ENCODE measurements at places on chromosomes 3 and 15.
A peak's percentile ranks its signal among the peaks of the same experiment; 100 is the strongest.

- no peak for DNase-seq
Observed at GRCh38 chr3:166510382-166510781, 673.2 kb upstream of the BCHE start.

- DNase-seq: no peak
Observed at GRCh38 chr15:101625184-101625583, 27.0 kb downstream of the TM2D3 start.

DNA sequence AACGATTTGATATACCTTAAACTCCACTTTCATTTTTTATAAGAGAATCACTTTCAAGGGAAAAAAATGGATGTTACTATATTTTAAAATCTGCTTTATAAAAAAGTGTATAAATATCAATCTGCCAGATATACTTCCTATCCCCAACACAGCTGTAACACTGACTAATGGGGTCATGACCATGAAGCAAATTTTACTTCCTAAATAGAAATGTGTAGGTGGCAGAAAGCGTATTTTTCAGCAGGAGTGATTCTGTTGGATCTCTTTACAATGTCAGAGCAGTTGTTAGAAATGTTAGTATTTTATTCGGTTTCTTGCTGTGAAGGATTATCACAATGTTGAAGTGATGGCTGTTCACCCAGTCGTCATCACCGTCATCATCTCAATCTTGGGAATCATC, 5.5 kb upstream of the C15orf40 start:
- no peak for DNase-seq

GRCh38 chr3:39177708-39178332, 14.6 kb downstream of the XIRP1 start:
- peak; percentile 63 for DNase-seq

DNA sequence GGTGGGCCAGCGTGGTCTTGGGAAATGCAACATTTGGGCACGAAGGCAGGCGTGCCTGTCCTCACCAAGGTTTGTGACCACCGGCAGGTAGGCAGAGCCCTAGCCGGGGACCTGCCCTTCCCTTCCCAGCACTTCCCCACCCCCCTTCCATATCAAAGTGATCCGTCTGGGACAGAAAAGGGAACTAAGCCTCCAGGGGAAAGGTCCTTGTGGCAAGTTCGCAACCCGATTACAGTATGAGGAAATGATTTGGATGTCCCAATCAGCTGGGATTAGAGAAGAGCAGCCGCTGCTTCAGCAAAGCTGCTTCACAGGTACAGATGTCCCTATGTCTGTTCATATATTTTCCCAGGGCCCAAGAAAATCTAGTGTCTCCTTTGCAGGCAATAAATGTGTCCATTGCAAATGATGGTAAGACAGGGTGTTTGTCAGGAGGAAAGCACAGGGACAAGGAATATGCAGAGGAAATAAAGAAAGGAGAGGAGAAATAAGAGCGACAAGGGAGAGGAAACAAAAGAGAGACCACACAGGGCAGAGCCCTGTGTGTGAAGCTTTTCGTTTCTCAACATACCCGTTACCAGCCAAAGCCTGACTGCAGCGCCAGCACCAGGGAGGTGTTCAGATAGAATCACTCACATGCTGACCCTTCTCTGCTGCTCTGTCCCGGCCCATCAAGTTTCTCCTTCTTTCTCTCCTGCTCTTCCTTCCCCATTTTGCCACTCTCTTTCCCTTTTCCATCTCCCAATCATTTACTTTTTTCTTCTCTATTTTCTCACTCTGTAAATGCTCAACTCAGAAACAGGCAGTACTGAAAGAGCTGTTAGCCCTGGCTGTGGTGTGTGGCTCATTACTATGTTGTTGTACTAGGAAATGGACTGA, 17.4 kb upstream of the SECISBP2L start:
- DNase-seq: no peak

DNA sequence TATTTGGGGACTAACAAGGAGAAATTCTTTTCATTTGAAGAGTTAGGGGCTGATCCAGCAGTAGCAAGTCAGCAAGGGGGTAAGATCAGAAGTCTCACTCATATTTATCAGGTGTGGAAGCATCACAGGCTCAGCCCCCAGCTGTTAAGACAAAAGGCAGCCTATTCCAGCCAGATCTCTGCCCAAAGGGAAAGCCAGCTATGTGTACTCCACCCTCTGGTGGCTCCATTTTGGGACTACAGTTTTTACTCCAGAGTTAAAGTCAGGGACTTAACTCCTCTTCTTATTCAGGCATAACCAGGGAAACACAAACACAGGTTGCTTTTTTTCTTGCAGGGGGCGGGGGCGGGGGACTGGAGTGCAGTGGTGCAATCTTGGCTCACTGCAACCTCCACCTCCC, 19.2 kb downstream of the UBP1 start:
- no peak for DNase-seq

DNA sequence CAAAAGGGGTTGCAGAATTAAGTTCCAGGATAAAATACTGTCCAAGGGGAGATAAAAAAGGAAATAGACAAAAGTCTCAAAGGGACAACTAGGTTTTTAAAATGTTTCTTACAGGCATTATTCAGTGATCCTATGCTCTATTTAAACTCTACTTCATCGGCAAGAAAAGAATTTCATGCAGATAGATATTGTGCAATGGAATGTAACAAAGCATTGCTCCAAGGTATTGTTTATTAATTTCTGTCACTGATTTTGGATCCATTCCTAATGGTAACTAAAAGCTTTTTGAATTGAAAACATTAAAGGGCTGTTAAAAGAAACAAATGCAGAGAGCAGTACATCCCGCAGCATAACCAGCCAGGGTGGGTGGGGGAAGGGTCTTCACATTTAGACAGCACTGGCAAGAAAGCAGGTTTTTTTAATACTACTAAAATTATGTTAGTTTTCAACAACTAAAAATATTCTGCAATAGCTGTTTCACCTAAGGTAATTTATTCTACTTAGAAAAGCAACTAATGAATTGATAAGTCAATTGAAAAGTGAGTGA, 82.9 kb downstream of the THBS1 start:
- no peak for DNase-seq

DNA sequence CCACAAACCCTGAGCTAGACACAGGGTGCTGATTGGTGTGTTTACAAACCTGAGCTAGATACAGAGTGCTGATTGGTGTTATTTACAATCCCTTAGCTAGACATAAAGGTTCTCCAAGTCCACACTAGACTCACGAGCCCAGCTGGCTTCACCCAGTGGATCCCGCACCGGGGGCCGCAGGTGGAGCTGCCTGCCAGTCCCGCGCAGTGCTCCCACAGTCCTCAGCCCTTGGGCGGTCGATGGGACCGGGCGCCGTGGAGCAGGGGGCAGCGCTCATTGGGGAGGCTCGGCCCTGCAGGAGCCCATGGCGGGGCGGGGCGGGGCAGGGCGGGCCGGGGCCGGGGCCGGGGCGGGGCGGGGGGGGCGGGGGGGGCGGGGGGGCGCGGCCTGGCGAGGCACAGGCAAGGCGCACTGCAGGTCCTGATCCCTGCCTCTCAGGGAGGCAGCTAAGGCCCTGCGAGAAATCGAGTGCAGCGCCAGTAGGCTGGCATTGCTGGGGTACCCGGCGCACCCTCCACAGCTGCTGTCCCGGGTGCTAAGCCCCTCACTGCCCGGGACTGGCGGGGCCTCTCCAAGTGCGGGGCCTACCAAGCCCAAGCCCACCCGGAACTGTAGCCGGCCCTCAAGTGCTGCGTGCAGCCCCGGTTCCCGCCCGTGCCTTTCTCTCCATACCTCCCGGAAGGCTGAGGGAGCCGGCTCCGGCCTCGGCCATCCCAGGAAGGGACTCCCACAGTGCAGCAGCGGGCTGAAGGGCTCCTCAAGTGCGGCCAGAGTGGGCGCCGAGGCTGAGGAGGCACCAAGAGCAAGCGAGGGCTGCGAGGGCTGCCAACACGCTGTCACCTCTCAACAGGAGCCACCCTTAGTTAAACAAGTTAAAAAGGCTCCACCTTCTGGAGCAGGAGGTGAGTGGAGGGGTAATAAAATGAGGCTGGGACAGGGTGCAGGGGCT, 9.8 kb upstream of the TMEM40 start:
- no peak for DNase-seq

DNA sequence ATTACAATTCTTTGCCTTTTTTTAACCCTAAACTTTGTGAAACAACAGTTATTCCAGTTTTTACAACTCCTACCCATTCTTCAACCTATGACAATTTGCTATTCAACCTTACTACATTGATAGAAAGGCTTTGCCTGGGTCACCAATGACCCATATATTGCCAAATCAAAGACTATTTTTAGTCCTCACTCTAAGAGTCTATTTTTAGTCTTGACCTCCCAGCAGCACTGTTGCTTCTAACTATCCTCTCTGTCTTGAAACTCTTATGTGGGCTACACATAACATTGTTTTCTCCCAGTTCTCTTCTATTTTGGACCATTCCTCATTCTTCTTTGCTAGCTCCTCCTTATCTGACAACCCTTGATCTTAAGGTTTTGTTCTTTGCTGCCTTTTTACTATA, 71.4 kb downstream of the C3orf80 start:
- no peak for DNase-seq

- DNase-seq: no peak
Observed at GRCh38 chr3:139957844-139958243, 22.9 kb downstream of the CLSTN2 start.

- peak; percentile 16 for DNase-seq
Observed at GRCh38 chr3:196142202-196142956, 60.5 kb upstream of the TFRC start.

- DNase-seq: no peak
Observed at GRCh38 chr3:11567516-11568467, 75.9 kb downstream of the VGLL4 start.

- no peak for DNase-seq
Observed at GRCh38 chr15:82014989-82015388, 30.8 kb downstream of the MEX3B start.

DNA sequence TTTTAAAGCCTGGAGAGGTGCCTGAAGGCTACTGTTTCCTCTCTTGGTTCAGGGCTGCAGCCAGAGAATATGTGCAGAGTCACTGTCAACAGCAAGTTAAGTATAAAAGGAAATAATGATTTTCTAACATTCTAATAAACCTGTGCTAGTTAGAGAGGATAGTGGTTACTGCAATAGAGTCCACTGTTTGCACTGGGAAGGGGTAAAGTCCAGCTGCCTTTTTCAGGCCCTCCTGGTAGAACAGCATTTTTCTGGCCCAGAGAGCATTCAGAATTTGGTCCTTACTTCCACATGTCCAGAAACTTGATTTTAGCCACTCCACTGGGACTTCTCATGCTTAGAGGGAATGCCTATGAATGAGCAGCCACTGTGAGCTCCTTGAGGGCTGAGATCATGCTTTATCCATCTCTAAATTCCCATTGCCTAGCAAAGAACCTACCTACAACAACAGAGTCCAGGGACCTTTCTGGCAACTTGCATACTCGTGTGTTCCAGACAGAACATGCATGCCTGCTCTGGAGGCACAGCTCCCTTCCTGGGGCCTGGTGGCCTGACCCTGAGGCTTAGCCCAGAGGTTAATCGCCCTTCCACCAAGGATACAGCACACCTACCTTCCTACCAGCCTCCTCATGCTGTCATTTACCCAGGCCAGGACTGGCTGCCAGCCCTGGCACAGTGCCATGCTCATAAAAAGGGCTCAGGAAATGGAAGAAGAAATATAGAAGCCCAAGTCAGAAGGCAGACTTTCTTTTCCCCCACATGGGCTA, 50.3 kb upstream of the ATP13A3 start:
- peak; percentile 86 for DNase-seq

- DNase-seq: no peak
Observed at GRCh38 chr3:64053581-64053980, 30.3 kb upstream of the PSMD6 start.

DNA sequence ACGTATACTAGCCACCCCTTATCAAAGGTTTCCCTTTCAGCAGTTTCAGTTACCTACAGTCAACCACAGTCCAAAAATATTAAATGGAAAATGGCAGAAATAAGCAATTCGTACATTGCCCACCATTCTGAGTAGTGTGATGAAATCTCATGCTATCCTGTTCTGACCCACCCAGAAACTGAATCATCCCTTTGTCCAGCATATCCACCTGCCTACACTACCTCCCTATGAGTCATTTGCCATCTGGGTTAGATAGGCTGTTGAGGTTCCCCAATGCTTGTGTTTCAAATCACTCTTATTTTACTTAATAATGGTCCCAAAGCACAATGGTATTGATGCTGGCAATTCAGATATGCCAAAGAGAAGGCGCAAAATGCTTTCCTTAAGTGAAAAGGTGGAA, 15.3 kb upstream of the PHC3 start:
- DNase-seq: no peak

DNA sequence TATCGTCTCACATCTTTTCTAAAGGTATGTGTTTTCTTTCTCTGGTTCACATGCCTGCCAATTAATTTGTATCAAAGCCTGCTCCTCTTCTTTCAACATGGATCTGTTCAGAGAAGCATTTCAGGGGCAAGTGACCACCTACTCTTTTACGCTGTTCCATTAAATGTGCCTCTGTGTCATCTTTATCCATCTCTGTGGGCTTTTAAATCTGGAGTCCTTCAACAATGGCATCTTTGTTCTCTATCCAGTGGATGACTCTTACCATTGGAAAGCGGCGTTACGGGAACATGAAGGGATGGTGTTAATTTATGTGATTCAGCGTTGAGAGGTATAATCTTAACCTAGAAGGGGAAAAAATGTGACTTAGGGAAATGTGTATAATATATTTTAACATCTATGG, 92.7 kb upstream of the CFAP20DC start:
- DNase-seq: no peak

- DNase-seq: peak; percentile 81
Observed at GRCh38 chr15:23073890-23074646, 34.7 kb upstream of the TUBGCP5 start.

DNA sequence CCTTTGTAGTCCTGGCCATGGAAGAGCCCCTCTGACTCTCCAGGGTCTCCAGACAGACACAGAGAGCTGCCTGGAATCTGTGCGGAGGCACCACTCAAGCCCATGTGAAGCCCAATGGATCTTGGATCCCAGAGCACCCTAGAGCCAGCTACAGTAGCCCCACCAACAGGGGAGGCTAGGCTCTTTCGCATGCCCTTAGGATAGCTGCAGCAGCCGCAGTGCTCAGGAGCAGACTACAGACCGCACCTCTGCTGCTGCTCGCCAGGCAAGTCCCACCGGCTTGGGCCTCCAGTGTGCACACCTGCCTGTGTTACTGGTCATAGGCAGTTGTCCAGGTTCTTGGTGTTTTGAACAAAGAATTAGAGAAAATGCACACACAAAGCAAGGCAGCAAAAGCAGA, 131.6 kb downstream of the SPATA16 start:
- DNase-seq: no peak

GRCh38 chr15:75112848-75113492, 88.7 kb upstream of the C15orf39 start:
- no peak for DNase-seq

- DNase-seq: no peak
Observed at GRCh38 chr15:25789616-25789999, 73.5 kb downstream of the ATP10A start.

DNA sequence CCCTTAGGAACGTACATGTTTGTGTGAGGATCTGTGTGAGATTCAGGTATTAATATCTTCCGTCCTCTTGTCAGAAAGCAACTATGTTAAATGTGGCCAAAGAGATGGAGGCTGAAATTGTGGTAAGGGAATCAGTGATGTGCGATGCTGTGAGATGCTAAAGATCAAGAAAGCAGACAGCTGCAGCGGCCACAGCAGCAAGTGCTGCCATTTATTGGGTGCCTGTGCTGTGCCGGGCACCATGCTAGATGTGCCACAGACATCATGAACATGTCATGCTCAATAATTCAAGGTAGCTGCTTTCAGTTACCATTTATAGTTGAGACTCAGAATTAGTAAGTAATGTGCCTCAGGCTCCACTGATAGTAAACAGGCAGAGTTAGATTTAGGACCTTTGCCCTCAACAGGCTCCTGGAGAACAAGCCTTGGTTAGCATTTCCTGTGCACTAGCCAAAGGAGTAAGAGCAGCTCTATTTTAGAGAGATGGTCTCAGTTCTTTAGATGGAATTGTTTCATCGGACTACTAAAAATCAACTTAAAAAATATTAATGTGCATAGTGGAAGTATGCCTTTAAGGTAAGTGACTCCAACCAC, 24.9 kb downstream of the LARS2 start:
- no peak for DNase-seq

All from NCI-H1105 treated with DMSO at 0.1 percent for 48 hours (cell line).